ENCODE measurements at places on chromosomes 2 and 18.
A peak's percentile ranks its signal among the peaks of the same experiment; 100 is the strongest.

- no peak for DNase-seq
Observed at GRCh38 chr18:59787998-59788790, 91.0 kb upstream of the CCBE1 start.

- no peak for DNase-seq
Observed at GRCh38 chr18:50869150-50869549, 9.8 kb upstream of the ME2 start.

DNA sequence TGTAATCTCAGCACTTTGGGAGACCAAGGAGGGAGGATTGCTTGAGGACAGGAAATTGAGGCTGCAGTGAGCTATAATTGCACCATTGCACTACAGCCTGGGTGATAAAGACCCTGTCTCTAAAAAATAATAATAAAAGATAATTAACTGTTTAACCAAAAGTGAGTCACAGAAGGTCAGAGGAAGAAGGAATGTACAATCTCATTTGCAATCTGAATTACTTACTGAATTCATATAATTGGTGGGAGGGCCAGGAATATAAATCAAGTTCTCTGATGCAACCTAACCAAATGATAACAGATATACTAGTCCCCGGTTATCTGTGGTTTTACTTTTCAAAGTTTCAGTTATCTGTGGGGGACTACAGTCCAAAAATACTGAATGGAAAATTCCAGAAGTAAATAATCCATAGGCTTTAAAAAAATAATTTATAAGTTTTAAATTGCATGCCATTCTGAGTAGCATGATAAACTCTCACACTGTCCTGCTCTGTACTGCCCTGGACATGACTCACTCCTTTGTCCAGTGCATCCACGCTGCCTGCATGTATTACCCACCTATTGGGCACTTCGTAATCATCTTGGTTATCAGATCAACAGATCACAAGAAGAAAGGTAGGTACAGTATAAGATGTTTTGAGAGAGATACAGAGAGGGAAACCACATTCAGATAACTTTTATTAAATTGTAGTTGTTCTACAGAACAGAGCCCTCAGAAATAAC, 12.8 kb upstream of the MATN3 start:
- DNase-seq: no peak

- no peak for DNase-seq
Observed at GRCh38 chr2:135638825-135639224, 102.8 kb upstream of the UBXN4 start.

- no peak for DNase-seq
Observed at GRCh38 chr18:59631583-59632181, 65.5 kb downstream of the CCBE1 start.

DNA sequence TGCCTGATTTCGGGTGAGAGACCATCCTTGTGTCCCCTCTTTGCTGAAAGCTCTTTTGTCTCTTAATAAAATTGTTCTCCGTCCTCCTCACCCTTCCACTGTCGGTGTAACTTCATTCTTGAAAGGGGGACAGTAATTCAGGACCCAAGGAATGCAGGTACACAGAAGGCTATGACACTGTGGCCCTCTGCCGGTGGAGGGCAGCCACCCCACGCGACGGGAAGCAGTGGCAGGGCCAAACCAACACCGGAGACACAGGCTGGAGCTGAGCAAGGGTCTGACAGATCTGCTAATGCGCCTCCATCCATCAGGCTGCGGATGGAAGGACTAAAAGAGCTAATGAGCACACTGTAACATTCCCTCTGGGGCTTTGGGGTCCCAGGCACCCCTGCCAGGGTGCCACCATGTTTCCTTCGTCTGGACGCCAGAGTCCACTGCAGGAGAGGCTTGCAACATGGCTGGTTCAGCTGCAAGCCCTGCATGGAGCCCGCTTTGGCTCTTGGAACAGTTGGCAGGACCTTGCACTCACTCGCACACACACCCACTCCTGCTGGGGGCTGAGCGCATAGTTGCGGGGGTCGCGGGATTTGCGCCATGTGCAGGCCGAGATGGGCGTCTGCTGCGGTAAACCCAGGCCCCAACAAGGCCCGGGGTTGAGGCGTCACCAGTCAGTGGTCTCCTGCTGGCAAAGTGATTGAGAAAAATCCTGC, 544.1 kb upstream of the CDH7 start:
- DNase-seq: no peak

- no peak for DNase-seq
Observed at GRCh38 chr18:74856434-74856833, 258.8 kb downstream of the ZNF407 start.

DNA sequence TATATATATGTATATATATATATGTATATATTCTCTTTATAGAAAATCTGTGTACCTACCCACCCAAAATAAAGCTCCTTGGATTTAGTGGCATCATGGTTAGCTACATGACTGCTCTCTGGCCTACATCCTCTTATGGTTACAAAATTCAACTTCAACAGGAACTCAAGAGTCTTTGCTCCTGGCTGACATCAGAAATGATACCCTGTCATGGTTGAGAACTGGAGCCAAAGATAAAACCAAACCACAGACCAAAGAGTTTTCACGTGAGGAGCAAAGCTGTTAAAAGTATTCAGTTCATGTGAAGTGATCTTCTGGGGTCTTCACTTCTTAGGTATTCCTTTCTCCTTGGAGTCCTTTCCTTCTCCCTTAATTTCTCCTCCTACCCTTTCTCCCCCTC, 476.3 kb downstream of the SOX11 start:
- DNase-seq: no peak

DNA sequence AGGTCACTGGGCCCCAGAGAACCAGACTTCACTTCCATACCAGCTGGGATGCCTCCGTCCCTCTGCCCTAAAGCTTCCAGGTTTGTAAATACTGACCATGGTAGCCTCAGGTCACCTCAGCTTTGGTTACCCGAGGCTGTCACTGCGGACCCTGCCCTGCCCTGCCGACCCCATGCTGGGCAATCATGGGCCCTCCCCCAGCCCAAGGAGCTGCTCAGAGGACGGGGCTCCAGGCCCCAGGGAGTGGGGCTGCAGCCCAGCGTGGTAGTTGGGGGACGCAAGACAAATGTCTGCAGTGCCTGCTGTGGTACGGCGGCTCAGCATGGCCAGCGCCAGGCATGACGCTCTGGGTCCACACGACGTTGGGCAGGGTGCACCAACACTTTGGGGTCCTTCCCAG, 25.3 kb downstream of the RAMP1 start:
- no peak for DNase-seq

GRCh38 chr18:48662011-48662661, 123.3 kb downstream of the CTIF start:
- no peak for DNase-seq

DNA sequence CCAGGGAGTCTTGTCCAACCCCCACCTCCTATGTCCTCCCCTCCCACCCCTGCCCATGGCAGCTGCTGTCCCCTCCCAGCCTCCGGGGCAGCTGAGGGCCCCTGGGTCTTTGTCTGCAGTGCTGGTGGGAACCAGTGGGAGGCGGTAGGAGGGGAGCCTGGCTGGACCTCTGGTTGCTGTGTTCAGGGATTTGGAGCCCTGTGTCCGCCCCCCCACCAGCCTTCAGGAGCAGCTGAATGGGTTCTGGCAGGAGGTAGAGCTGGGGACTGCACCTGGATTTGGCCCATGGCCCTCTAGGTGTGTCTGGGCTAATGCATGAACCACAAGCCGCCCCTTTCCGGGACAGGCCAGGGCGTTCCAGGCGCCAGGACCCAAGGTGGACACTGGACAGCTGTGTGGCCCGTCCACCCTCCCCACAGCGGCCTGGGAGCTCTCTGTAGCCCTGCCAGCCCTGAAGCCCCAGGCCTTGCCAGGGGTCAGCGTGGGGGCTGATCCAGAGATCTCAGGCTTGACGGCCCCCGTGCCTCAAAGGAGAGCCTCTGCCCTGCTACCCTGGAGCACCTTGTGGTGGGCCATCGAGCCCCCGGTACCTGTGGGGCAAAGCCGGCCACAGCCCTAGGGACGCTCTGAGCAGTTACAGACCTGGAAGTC, 25.4 kb downstream of the GPC1 start:
- no peak for DNase-seq

DNA sequence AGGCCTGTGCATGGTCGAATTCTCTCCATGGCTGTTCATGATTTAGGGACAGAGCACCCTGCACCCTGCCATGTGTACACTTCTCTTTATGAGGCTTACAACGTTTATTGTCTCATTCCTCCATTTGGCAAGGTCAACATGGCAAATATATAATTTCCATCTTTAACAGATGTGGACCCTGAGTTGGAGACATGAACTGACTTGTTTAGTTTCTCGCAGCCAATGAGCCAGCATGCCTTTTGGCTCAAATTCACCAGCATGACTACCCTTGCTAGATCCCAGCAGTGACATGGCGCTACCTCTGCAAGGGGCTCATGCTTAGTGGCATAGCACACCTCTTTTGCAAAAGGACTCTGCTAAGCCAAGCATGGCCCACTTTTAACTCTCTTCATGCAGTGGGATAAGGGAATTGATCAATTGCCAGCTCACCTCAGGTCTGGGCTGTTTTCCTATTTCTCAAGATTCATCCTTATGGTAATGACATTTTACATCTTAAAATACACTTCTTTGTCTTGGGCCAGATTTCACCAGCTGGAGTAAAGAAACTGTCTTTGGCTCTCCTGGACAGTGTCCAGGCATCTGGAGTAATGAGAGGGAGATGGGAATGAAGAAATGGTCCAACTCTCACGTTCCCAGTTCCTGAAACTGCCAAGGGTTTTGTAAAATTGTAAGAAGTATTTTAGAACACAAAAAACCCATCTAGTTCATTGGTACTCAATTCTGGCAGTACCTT, 159.5 kb downstream of the SETBP1 start:
- DNase-seq: peak; percentile 43

GRCh38 chr2:231612456-231613330, 20.0 kb downstream of the TEX44 start:
- peak; percentile 77 for DNase-seq

GRCh38 chr2:121095257-121096080, 189.5 kb downstream of the TFCP2L1 start:
- peak; percentile 72 for DNase-seq

DNA sequence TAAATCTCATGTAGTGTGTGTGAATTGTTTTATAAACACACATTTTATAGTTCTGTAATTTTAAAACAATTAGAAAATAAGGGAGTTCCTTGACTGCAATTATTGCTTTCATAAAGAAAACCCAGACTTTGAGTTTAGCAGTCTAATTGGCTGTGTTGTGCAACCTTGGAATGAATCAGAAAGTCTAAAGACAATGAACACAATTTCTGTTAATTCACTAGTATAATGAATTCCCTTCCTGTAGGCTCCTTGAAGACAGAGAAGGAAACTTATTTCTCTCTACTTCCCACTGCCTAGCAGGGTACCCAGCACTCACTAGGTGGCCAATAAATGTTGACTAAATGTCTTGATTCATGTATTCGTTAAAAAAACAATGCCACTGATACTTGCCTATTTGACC, 79.9 kb downstream of the ANTXR1 start:
- no peak for DNase-seq

DNA sequence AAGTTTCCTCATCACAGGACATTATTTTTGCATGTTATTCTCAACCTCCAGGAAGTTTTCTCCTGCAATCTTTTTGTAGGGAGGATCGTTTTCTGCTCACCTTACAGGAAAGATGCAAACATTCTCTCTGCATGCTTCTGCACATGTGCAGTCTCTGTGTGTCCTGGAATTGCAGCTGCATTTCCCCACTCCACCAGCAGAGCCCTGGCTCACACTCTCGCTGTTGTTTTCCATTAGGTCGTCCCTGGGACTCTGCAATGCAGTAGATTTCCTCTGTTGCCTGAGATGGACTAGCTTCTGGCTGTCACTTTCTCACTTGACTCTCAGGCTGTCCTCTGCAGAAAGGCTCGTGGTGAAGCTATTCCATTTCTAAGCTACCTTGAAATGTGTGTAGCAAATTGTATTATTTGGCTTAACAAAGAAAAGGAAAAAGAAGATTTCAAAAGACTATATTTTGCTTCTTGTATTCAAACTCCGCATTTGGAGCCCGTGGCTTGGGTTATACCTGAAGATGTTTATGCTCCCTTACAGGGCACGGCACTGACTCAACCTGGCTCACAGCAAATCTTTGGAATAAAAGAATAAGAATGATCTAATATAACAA, 346.7 kb downstream of the RAD51AP2 start:
- peak; percentile 19 for DNase-seq

DNA sequence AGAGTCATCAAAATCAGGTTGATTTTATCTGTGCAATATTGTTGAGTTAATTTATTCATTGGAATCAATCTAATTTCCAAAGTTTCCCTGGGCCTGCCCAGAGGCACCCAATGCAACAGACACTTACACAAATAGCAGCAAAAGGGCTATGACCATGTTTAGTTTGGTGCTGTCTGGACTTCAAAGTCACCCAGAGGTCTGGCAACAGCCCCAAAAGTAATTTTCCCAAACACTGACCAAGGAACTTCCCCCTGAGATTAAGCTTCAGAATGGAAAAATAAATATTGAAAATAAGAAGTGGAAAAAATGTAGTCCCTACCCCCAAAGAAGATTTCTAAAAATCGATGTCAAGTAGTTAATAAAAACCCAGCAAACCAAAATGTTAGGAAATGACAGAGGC, 70.9 kb upstream of the RNF152 start:
- no peak for DNase-seq

GRCh38 chr2:181810823-181811695, 80.5 kb upstream of the ITPRID2 start:
- DNase-seq: peak; percentile 59

DNA sequence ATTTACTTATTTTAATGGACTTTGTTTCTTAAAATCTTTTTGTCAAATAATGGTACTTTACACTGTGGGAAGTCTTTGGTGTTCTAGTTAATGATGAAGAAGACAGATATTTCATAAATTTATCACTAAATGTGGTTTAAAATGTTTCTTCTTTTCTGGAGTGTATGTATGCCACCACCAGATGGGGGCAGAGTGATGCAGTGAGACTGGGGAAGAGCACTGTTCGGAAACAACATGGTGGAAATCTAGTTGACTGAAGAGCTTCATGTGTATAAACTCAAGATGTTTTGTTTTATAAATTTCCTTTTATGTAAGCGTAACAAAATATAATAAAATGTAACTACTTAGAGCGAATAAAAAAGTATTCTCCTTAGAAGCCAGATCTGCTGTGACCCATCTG, 195.1 kb downstream of the KCNE4 start:
- no peak for DNase-seq

DNA sequence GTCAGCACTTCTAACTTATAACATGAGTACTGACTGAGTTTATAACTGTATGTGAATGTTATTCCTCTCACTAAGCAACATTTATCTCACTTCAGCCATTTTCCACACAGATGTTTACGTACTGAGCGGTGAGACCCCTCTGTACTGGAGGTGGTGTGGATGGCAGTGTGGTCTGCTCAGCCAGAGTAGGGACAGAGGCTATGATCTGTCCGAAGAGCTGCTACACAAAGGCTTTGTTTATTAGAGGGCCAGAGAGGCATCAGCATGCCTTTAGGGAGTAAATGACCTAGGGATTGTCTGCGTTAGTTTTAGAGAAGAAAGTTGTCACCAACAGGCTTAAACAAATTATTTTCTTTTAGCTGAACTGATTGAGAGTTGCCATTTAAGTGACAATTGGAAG, 23.2 kb upstream of the TACR1 start:
- DNase-seq: no peak

DNA sequence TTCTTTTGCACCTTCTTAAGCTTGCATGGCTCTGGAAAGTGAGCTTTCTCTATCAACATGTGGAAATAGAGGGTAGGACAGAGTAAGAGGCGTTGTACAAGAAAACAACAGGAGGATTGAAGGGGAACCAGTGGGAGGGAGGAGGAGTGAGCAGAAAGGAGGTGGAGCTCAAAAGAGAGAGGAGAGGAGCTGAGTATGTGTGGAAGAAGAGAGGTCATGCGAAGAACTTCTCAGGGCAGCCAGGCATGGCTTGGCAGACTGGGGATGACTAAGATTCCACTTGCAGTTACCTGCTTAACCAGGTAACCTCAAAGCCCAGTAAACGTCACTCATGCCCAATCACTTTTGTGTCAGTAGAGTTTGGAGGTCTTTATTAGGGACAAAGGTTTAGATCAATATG, 105.1 kb downstream of the BCL2L11 start:
- DNase-seq: no peak
